ENCODE measurements at places on chromosomes 16 and 17. TPM values are rescaled to one million over a fixed set of nuclear protein-coding genes. Genes with fewer than 3 reads are reported as not detected.

Gene CLTC
- total RNA-seq, result 520 TPM

DNA sequence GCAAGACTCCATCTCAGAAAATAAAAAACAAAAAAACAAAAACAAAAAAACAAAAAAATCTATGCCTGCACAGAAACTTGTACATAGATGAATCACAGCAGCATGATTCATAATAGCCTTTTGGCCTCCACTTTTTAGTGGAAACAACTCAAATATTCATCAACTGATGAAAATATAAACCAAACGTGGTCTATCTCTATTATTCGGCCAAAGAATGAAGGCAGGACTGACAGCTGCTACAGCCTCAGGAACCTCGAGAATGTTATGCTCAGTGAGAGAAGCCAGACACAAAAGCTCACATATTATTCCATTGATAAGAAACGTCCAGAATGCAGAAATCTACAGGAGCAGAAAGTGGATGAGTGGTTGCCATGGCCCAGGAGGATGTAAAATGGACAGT lies 19.8 kb downstream of the PPL start:
- peak; percentile 23 for DNase-seq

Gene C16orf46
- 1.7 TPM for total RNA-seq

Gene PYCARD
- total RNA-seq, result 19.9 TPM

Gene HSD11B2
- 1.7 TPM for total RNA-seq

Gene ABCA6
- not detected for total RNA-seq

GRCh38 chr16:70576431-70577255 lies 53.0 kb downstream of the SF3B3 start:
- DNase-seq, result peak; percentile 68

DNA sequence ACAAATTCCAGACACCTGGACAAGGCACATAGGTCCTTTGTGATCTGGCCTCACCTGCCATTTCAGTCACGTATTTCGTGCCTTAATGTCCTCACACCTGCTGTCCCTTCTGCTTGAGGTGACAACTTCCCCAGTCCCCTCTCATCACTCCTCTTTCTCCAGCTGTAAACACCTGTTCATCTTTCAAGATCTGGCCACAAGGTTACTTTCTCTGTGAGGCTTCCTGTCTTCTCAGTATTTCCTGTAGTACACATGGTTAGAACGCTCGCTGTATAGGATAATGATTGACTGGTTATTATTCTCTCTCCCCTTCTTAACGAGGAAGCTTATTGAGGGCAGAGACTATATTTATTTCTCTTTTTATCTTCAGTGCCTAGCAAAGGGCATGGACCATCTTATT lies 74.5 kb upstream of the PMFBP1 start:
- DNase-seq, result no peak

Gene CCDC154
- total RNA-seq, result not detected

DNA sequence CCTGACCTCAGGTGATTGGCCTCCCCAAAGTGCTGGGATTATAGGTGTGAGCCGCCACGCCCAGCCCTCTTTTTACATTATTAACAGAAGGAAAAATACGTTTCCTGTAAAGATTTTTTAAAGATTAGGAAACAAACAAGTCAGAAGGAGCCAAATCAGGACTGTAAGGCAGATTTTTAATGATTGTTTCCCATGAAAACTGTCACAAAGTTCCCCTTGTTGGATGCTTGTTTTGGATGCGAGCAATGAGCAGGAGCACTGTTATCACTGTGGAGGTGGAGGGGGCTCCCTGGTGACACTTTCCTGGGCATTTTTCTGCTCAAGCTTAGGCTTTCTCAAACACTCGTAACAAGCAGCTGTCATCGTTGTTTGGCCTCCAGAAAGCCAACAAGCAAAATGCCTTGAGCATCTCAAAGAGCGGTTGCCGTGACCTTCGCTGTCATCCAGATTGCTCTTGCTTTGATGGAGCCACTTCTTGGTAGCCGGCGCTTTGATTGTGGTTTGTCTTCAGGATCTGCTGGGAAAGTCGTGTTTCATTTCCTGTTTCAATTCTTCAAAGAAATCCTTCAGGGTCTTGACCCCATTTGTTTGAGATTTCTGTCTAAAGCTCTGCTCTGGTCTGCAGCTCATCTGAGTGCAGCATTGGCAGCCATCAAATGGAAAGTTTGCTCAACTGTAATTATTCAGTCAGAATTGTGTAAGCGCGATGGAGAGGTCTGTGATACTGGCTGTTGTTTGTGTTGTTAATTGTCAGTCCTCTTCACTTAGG lies 128.7 kb downstream of the RPTOR start:
- peak; percentile 34 for DNase-seq

Gene ACE
- total RNA-seq, result 0.52 TPM

- DNase-seq, result peak; percentile 22
Observed at GRCh38 chr16:62041401-62041800, 5.2 kb upstream of the CDH8 start.

Gene CES5A
- total RNA-seq, result not detected

DNA sequence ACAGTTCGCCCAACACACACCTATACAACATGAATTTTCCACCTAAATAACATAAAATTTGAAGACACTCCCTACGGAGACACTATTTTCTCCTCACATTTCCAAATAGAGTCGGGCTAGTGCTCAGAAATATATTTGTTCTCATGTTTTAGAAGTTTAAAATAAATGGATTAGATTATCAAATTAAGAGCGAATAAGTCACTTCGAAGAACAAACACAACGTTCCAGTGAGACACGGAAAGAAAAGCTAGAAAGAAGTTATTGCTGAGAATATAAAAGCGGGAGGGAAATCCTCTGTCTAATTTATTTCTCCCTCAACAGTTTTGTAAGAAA lies 2.0 kb upstream of the HS3ST3B1 start:
- no peak for DNase-seq

DNA sequence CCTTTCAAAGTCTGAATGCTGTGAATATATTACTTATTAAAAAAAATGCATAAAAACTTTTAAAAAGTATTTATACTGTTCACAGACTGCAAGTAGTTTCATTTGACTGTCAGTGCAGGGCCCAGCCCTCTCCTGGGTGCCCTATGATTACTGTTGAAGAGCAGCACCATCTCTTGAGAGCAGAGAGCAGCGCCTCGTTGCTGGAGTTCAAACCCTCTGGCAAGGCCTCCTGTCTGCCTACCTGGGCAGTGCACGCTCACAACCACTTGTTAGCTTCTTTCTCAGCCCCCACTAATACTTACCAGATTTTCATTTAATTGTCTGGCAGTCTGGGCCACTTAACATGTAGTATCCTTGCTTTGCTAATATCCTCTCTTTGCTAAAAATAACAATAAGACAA lies 233.4 kb downstream of the PHKB start:
- no peak for DNase-seq

GRCh38 chr17:61380836-61381525 lies 18.7 kb upstream of the TBX2 start:
- DNase-seq, result no peak

Gene ZNF629
- 22.1 TPM for total RNA-seq

Gene RNU2-1
- total RNA-seq, result not detected

Gene FOXC2
- 0.17 TPM for total RNA-seq

GRCh38 chr17:7842380-7843256 lies 8.6 kb downstream of the KDM6B start:
- peak; percentile 88 for DNase-seq

GRCh38 chr17:8393470-8394231 lies 4.0 kb downstream of the RNF222 start:
- DNase-seq, result peak; percentile 77

Gene GJD3
- 0.30 TPM for total RNA-seq

Gene KRTAP2-1
- not detected for total RNA-seq

- no peak for DNase-seq
Observed at GRCh38 chr17:32713081-32713480, 163.8 kb downstream of the MYO1D start.

DNA sequence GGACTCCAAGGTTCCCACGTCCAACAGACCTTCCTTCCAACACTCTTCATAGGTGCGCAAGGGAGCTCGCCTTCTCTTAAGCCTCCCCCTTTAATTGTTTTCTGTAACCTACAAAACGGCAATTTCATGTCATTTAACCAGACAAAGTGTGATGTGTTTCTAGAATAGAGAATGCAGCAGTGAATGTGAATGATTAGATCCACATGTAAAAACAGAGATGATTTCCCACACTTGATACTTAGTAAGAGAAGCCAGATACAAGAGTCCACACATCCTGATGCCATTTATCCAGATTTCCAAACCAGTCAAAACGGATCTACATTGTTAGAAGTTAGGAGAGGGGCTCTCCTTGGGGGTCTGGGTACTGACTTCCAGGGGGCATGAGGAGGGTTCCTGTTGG lies 89.3 kb downstream of the IRF8 start:
- no peak for DNase-seq

GRCh38 chr17:57956291-57957119 lies 1.3 kb upstream of the CUEDC1 start:
- no peak for DNase-seq

Gene ALOXE3
- total RNA-seq, result not detected

- no peak for DNase-seq
Observed at GRCh38 chr16:424623-425081, 797 bp upstream of the RAB11FIP3 start.

All from renal cortical epithelial cell (primary cell).